ENCODE measurements at places on chromosomes 16 and 17.

- DNase-seq = no peak
Observed at GRCh38 chr16:81928975-81929374, 82.3 kb downstream of the SDR42E1 start.

DNA sequence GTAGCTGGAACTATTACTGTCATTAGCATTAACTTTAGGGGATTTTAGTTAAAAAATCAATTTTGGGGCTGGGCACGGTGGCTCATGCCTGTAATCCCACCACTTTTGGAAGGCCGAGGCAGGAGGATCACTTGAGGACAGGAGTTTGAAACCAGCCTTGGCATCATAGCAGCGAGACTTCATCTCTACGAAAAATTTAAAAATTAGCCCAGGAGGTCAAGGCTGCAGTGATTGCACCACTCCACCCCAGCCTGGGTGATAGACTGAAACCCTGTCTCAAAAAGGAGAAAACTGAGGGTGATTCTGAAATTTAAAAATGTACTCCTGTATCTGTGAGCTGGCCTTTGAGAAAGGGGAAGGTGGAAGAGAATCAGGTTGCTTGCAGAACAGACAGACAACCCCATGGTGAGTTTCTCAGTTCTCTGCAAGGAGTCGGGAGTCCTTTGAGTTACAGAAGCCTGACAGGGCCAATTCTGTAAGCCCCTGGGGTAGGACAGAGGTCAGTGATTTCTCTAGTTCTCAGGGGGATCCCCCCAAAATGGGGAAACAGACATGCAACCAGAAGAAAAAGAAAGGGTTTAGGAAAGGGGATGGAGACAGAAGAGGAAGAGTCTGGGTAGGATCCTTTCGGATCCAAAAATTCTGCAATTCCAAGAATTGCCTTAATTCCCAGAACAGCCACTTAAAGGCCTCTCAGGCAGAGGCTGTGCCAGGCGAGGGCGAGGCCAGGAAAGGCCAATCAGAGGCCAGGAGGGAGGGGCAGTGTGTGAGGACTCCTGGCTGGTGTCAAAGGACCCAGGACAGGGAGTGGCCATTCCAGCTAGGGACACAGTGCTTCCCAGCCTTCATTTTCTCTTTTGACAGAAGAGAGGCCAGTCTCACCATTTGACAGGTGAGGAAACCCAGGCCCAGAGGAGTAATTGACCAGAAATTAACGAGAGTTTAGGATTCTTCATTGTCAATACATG lies 6.7 kb downstream of the NUPR1 start:
- DNase-seq = no peak

- DNase-seq = no peak
Observed at GRCh38 chr17:882827-883585, 96.6 kb downstream of the NXN start.

DNA sequence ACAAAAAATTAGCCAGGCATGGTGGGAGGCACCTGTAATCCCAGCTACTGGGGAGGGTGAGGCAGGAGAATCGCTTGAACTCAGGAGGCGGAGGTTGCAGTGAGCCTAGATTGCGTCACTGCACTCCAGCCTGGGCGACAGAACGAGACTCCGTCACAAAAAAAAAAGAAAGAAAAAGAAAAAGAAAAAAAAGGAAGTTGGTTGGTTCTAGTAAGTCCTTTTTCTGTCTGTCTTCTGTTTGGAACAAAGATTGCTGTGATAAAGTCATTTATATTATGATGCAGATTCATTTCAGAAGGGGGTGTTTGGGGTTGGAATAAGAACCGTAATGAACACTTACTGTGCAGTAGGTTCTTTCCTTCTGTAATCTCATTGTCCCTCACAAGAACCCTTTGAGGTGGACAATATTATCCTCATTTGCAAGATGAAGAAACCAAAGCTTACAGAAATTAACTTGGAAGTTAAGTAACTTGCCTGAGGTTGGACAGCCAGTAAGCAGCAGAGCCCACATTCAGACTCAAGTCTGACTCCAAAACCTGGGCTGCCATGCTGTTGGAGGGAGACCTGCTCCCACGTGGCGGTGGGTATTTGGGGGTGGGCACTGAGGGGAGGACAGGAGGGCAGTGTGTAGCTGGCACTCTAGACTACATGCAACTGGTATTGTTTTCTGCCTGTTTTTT lies 10.3 kb downstream of the MINK1 start:
- no peak for DNase-seq

DNA sequence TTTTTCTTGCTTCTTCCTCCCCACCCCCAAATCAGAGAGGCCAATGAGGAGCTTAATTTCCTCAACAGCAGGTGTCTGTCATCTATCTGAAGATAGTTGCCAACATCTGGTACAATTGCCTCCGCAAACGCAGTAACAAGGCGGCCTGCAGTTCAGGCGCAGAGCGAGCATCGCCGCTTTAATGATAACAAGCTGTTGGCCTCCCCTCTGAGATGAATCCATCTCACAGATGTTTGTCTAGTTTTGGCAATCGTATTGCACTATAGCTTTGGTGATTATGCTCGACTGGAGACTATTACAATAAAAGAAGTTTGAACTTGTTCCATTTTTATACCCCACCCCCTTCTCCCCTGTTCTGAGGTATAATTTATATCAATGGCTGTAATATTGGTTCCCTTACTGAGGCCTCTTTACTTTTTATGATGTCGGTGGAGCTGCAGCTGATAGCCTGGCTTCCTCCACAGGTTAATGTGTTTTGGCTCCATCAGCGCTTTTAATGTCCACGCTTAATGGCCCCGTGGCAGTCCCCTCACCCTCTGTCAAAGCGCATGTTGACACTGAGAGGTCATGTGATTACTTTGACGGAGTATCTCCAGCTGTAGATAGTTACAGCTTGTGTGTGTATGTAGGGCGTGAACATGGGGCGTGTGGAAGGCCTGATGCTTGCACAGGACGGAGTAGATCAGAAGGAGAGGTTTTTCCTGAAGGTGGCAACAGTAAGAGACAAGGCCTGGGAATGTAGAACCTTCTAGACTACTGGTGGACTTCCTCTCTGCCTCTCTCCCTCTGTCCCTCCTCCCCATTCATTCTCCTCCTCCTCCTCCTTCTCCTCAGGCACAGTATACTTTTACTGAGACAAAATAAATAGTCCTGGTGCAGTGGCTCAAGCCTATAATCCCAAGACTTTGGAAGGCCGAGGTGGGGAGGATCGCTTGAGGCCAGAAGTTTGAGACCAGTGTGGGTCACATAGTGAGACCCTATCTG lies 164.7 kb downstream of the MSI2 start:
- no peak for DNase-seq

DNA sequence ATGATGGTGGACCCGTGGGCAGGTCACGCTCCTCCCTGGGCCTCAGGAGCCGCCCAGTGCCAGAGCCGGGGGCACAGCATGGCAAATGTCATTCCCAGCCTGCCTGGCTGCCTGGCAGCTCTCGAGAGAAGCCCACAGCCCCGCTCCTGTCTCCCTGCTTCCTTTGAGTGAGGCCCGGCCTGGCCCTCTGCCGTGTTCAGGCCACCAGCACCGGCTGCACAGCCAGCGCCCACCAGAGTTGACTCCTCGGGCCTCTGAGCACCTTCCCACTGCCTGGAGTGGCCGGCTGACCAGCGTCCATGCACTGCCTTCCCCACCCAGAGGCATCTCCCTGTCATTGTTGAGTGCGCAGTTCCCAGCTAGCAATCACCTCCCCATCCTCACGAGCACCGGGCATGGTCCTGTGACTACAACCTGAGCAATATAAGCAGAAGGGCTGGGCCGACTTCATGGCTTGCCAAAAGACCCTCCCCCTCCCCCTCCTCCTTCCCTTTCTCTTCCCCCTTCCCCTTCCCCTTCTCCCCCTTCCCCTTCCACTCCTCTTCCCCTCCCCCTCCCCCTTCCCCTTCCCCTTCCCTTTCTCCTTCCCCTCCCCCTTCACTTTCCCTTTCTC lies 11.9 kb upstream of the SLC38A10 start:
- no peak for DNase-seq

- DNase-seq = no peak
Observed at GRCh38 chr17:30599428-30600059, 122.3 kb downstream of the GOSR1 start.

DNA sequence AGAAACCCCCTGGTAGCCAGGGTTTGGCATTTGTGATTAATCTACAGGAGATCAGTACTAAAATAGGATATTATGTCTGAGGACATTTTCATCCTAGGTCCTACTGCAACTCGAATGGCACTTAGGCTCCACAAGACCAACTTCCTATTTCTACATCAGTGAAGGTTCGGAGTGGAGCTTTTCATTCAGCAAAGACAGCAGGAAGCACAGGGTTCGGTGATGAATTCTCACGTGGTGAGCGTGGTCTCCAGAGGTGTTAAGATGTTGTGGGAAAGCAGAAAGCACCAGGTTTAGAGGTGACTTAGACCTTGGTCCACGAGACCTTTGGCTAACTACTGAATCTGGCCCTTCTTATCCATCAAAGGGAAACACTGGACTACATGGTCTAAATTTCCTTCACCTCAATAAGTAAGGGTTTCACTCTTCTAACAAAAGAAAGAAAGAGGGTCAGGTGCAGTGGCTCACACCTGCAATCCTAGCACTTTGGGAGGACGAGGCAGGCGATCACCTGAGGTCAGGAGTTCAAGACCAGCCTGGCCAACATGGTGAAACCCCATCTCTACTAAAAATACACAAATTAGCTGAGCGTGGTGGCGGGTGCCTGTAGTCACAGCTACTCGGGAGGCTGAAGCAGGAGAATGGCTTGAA lies 13.9 kb upstream of the HELZ start:
- no peak for DNase-seq

- DNase-seq = no peak
Observed at GRCh38 chr16:86762095-86762494, 183.7 kb downstream of the FOXL1 start.

GRCh38 chr17:82052638-82053059 lies 951 bp downstream of the GPS1 start:
- no peak for DNase-seq

GRCh38 chr17:35214192-35214591 lies 20.0 kb upstream of the SLC35G3 start:
- no peak for DNase-seq

- DNase-seq = peak; percentile 56
Observed at GRCh38 chr17:81665205-81666091, 957 bp downstream of the OXLD1 start.

DNA sequence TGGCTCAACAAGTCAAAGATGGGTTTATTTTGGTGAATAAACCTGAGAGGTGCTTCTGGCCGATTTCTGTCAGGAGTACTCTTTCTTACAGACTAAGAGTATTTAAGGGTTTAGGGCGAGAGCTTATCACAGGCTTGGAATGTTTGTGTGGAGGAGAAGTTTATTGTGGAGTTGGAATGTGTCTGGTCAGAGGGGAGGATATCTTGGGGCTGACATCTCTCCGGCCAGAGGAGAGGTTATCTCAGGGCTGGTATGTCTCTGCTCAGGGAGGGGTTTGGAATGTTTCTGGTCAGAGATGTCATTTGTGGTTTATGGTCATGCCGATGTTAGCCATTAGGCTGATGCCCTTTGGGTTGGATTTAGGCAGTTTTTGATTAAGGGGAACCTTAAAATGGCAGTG lies 236.4 kb upstream of the EEF2KMT start:
- no peak for DNase-seq

GRCh38 chr16:81814751-81815428 lies 35.8 kb downstream of the PLCG2 start:
- DNase-seq = no peak

GRCh38 chr17:62051053-62051452 lies 14.0 kb downstream of the MED13 start:
- no peak for DNase-seq

DNA sequence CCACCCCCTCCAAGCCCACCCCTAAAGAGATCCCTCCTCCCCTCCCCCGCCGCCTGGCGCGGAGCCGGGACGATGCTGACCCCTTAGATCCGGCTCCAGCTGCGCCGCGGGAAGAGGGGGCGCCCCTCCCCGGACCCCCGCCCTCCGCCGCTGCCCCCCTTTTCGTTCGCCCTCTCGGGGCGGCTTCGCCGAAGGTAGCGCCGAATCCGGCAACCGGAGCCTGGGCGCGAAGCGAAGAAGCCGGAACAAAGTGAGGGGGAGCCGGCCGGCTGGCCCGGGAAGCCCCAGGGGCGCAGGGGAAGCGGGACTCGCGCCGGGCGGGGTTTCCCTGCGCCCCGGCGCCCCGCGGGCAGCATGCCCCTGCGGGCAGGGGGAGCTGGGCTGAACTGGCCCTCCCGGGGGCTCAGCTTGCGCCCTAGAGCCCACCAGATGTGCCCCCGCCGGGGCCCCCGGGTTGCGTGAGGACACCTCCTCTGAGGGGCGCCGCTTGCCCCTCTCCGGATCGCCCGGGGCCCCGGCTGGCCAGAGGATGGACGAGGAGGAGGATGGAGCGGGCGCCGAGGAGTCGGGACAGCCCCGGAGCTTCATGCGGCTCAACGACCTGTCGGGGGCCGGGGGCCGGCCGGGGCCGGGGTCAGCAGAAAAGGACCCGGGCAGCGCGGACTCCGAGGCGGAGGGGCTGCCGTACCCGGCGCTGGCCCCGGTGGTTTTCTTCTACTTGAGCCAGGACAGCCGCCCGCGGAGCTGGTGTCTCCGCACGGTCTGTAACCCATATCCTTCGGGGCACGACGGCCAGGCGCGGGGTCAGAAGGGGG lies 623 bp downstream of the CACNA1G start:
- no peak for DNase-seq

- no peak for DNase-seq
Observed at GRCh38 chr17:41539979-41540701, 12.0 kb upstream of the KRT19 start.

DNA sequence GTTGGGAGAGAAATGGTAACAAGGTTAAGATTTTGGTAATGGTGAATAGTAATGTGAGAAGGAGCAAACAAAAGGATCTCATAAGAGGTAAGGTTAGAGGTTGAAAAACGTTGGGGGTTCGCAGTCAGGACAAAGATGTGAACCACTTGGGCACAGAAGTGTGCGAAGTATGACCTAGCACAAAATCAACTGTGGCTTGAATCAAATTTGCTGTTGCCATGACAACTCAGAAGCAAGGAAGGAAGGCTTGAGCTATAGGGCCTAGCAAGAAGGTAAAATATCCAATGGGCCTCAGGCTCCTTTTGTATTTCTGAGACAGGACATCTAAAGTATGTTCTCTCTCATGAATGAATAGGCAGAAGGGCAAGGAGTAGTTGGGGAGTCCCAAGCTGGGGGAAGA lies 24.5 kb upstream of the TEKT1 start:
- DNase-seq = no peak

DNA sequence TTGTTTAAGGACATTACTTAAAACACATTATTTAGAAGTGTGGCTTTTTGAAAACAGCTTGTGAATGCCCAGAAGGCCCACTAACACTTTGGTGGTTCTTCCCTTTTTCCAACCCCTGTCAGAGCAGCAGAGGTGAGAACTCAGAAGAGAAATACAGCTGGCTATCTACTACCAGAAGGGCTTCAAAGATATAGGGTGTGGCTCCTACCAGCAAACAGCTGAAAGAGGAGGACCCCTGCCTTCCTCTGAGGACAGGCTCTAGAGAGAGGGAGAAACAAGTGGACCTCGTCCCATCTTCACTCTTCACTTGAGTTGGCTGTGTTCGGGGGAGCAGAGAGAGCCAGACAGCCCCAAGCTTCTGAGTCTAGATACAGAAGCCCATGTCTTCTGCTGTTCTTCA lies 6.9 kb upstream of the RAPGEFL1 start:
- DNase-seq = no peak

Measured in activated T-cell treated with anti-CD3 and anti-CD28 coated beads for 4 hours (primary cell).